ENCODE measurements at places on chromosomes 12 and 14.

- DNase-seq = no peak
Measured at GRCh38 chr14:21653331-21653885, at the start of gene OR4E2. Gene OR4E2, plus strand, starts transcription at chr14:21653835. Its CDS starts 11,248 bp downstream, at chr14:21665083.

DNA sequence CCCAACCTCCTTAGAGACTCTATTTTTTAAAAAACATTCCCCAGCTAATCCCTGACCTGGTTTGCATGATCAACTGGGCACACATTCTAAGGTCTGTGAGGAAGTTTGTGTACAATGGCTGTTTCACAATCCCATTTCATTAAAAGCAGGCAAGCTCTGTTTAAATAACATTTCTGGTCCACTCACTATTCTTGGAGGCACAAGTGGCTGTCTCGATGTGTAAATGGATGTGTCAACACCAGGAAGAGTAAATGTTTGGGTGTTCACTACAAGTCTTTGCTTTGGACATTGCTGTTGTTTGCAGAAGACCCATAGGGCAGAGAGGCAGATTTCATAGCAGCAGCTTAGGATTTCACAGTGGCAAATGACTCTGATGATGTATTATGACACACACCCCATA is 98.3 kb downstream of the PDZRN4 start:
- DNase-seq = no peak

DNA sequence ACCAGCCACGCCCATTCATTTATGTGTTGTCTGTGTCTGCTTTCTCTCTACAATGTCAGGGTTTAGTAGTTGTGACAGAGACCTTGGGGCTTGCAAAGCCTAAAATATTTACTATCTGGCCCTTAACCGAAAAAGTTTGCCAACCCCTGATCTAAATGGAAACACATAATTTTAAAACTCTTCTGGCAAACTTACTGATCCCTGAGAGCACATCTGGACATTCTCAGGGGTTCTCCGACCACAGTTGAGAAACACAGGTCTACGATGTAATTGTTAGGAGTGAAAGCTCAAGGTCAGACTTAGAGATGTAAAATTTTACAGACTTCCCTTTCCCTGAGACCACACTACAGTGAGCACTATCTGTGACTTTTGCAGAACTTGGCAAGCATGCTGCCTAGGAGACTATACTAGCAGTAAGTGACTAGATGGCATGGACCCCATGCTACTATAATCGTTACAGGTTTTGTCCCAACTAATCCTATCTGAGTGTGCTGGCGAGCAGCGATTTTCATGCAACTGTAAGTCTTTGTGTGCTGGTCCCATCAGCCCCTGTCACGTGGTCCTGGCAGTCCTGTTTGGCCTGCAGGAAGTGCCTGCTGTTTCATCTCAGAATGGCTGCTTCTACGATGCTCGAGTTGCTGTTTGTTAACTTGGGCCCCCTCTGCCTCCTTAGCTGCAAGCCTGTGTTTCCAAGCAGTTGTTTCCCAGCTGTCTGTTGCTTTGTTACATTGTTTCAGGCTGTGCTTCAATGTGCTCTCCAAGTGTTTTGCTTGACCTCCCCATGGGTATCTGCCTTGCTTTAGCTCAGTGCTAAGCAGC is 21.6 kb downstream of the TMTC2 start:
- no peak for DNase-seq

DNA sequence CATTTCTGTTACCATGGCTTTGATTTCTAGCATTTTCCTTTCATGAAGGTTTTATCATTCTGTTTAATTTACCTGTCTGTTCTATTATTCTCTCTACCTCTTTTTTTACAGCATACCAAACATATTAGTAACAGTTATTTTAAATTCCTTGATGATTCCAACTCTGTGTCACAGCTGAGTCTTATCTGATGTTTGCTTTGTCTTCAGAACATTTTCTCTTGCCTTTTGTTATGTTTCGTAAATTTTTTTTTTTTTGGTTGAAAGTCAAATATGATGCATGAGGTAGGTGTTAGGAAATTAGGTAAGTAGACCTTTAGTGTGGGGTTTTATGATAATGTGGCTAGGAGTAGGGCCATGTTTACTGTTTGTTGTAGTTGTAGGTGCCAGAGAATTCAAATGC is 496.4 kb downstream of the FOXG1 start:
- DNase-seq = no peak

All from GM18507 (cell line).